ENCODE measurements at places on chromosomes 7 and 10.

DNA sequence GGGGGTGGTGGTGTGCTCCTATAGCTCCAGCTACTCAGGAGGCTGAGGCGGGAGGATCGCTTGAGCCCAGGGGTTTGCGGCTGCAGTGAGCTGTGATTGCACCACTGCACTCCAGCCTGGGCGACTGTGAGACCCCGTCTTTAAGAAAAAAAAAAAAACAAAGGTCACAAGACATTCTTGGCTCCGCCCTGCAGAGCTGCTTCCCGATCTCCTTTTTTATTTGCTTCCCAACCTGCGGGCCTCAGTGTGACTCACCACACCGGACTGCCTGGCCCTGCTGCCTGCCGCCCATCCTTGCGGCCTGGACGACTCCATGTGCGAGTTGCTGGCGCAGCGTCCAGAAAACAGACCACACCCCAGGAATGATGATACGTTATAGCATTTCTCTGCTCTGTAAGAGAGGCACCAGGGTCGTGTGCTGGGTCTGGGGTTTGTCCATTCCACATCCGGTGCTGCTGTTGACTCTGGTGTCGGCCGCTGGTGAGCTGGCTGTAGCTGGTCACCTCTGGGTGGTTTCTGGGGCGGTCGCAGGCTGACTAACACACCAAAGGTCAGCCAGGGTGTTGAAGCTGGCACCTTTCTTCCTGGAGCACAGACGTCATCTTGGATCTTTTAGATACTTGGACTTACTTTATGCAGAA is 123.6 kb downstream of the TCF7L2 start:
- DNase-seq: no peak

DNA sequence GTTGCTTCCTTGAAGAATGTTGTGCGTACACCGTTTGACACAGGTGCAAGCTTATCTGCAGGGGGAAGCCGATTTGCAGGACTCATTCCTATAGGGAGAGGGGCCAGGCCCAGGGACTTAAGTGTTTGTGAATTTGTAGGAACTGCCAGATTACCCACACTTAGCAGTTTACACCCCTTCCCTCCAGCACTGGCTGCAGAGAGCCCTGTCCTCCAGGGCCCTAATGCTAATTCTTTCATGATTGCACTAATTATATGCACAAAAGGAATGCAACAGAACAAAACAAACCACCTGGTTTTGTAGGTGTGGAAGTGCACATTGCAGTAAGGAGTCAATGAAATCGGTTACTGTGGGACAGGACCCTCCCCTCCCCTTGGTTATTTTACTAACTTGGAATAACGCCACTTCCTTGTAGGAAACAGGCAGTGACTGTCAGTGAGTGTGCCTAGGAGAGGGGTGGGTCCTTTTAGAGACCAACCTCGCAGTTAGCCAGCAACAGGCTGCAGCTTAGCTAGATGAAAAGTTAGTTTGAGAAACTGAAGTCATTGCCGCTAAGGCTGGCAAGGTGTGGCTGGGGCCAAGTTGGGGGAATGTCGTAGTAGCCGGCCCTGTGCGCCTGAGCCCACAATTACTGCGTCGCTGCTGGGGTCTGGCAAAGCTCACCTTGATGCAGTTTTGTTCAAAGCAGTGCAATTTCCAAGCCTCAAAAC is 60.6 kb downstream of the CUX1 start:
- DNase-seq: no peak

DNA sequence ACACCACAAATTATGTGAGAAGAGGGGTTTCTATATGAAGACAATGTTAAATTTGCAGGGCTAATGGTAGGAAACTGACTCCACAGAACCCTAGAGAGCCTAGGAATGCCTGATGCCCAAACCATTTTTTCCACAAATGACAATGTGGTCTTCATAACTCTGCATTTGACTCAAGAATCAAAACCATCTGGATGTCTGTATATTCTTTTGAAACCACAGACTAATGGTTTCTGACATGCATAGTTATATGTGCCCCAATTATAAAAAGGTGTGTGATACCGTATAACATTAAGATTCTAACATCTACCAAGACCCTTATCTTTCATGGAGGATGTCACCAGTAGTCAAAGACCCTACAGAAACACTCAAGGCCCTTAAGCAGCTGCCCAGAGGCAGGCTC is 20.3 kb downstream of the SEC61G start:
- DNase-seq: no peak

DNA sequence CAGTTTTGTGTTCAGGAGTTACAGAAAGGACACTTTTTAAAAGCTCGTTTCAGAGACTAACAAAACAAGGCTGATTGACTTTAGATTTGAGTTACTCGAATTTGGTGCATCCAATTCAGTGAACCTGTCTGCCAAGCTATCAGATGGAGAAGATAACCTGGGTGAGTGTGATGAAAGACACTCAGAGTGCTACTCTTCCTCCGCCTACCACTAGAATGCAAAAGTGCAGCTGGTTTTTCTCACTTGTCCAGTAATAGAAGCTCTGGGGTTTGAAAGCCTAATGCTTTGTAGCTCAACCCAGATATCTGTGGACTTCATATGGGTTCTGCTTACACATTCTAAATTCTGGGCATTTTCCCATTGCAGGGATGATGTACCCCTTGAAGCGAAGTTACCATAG is 82.8 kb upstream of the NPY start:
- no peak for DNase-seq

GRCh38 chr7:137992104-137992549 is 9.8 kb downstream of the CREB3L2 start:
- DNase-seq: no peak

DNA sequence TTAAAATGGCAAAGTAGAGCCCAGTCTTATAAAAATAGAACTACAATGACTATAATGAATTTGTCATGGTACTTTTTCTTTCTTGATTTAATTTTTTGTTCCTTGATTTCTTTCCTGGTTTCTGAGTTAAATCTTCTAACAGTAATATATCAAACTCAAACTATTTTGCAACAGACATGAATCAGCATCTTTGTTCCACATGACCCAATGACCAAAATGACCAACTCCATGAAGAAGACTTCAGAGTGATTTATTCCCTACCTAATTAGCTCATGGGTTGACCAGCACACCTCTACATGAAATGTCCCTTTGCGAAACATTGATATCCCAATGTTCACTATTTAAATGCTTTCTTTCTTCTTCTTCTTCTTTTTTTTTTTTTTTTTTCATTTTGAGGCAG is 30.9 kb downstream of the NMT2 start:
- no peak for DNase-seq

GRCh38 chr7:21617916-21618390 is 75.1 kb downstream of the DNAH11 start:
- no peak for DNase-seq

- DNase-seq: no peak
Observed at GRCh38 chr10:69043931-69044531, 43.9 kb upstream of the SRGN start.

DNA sequence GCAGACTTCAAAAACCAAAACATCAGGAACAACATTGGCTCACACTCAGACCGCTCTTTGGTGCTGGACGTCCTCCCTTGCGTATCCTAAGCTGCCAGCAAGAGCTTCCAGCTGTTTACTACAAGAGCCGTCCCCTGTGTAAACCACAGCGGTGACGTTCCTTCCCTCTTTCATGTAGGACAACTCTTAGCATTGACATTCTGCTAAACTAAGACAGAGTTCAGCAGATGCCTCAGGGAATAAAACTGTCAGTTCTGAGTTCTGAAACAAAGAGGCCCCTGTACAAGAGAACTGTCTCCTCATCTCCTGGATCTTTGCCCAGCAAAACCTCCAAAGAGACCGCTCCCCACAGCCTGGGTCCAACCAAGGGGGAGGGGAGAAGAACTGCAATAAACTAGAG is 57.8 kb upstream of the OPALIN start:
- no peak for DNase-seq

DNA sequence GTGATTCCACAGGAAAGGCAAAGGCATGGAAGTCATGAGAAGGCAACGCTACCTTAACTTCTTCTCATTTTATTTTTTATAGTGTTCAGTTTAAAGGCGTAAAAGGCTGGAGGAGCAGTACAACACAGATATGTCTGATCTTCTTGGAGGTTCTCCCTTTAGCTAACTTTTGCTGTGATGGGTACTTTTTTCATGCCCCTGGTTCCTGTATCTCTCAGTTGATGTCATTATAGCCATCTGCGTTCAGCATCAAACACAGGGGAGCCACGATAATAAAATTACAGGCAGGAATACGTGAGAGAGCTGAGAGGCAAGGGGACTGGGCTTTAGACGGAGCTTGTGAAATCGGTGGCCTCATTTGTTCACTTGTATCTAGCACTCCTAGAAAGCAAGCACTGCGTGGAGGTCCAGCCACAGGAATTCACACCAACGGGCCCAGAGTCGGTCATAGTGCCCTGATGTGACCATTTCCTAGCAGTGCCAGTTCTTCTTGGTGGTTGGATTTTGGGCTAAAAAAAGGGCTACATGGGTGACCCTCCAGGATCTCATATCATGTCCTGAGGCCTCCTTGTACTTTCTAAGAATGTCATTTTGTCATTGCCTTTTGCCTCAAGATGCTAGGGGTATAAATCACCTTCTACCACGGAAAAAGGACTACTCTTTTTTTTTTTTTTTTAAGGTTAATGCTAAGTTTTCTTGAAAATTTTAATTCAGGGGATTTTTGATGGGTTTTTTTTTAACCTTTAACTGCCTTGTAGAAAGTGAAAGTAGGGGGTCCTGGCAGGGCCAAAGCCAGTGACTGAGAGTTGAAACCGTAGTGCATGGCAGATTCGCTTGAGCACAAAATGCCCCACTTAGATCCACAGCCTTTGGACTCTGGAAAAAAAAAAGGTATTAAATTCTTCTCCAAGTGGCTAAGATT is 191.5 kb downstream of the CELF2 start:
- DNase-seq: no peak

DNA sequence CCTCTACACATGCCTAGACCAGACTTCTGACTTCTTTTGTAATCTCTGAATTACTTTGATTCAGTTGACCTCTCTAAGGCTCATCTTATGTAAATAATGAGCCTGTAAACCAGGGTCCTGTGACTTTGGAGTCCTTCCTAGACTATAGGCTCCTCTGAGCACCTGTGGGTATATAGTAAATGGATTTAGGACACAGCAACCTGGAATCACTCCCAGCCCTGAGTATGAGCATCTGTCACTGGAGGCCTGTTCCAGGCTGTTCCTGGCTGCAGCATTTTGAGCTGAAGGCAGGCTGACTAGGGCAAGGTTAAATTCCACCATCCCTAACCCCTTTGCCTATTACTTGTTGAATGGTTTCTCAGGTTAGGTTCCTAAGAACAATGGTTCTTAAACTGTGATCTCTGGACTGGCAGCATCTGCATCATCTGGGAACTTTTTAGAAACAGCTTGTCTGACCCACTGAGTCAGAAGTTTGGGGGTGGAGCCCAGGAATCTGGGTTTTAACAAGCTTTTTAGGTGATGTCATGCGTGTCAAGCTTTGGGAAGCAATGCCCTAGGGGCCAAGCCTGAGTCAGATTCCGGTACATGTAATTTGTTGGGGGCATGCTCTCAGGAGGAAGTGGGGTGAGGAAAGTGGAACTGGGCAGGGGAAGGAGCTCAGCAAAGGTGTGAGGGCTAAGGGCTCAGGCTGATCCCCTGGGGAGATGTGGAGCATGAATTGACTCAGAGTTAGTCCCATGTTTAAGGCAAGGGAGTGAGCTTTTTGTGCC is 28.2 kb downstream of the MINDY4 start:
- DNase-seq: no peak

- no peak for DNase-seq
Observed at GRCh38 chr7:132455378-132455777, 120.9 kb downstream of the PLXNA4 start.

GRCh38 chr7:16934722-16935340 is 53.0 kb upstream of the AGR3 start:
- no peak for DNase-seq

GRCh38 chr10:89946106-89946505 is 244.7 kb downstream of the KIF20B start:
- DNase-seq: no peak

GRCh38 chr10:70906031-70906783 is 17.8 kb upstream of the PCBD1 start:
- DNase-seq: no peak

DNA sequence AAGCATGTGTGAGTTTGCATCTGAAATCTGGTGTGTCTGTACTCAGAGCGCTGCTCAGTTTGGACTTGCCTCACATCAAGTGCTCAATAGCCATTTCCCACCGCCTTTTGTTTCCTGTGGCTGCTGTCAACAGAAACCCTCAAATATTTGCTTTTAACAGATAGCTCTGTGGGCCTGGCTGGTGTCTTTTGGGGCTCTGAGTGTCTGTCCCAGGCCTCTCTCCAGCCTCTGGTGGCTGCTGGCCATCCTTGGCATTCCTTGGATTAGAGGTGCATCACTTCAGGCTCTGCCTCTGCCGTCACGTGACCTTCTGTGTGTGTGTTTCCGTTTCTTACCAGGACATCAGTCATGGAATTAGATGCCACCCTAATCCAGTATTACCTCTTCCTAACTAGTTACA is 9.3 kb downstream of the YKT6 start:
- no peak for DNase-seq

DNA sequence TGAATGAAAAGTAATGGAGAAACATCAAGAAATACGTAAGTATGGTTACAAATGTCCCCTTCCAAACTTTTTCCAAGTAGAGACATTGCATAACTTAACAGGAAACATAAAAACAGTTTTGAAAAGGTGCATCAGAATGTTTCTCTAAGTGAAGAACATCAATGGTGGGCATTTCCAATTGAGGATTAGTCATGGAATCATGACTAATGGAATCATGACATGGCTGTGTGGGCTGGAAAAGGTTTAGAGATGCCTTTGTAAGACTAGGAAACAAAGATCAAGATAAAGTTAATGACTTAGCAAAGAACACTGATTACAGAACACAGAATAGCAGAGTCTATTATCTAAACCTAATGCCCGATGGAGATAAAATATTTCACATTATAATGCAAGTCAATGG is 272.0 kb downstream of the HPSE2 start:
- DNase-seq: no peak

- no peak for DNase-seq
Observed at GRCh38 chr7:107961405-107961804, 41.6 kb downstream of the LAMB1 start.

DNA sequence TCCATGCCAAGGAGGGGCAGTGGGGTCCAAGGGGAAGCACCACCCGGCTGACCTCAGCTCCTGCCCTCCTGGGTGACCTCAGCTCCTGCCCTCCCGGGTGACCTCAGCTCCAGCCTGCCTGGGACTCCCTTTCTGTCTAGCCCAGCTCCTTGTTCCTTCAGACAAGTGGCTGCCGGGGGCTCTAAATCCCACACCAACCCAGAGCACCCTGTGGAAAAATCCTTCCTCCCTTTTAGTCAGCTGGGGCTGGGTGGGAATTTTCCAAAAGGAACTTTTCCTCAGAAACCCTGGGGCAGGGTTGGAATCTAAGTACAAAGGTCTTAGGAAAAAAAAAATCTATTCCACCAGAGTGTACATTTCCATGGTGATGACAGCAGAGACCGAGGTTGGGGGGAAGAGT is 36.3 kb downstream of the AKR1B1 start:
- DNase-seq: no peak

Measured in stimulated activated CD8-positive, alpha-beta memory T cell treated with anti-CD3 and anti-CD28 coated beads, Interleukin-4, amount 100 ng/mL, for 1 hour (primary cell).